Putamen (tissue), 1 donor: ENCODE measurements at places on chromosomes 11 and 22.
A peak's percentile ranks its signal among the peaks of the same experiment; 100 is the strongest.

- no peak for DNase-seq
Observed at GRCh38 chr22:19081351-19081750, 40.9 kb downstream of the DGCR2 start.

- DNase-seq = no peak
Observed at GRCh38 chr22:49238181-49239141, 589.2 kb downstream of the BRD1 start.

GRCh38 chr11:14894657-14895598, 2.9 kb upstream of the CYP2R1 start:
- no peak for DNase-seq

GRCh38 chr11:94024547-94024946, 3.4 kb downstream of the HEPHL1 start:
- no peak for DNase-seq

DNA sequence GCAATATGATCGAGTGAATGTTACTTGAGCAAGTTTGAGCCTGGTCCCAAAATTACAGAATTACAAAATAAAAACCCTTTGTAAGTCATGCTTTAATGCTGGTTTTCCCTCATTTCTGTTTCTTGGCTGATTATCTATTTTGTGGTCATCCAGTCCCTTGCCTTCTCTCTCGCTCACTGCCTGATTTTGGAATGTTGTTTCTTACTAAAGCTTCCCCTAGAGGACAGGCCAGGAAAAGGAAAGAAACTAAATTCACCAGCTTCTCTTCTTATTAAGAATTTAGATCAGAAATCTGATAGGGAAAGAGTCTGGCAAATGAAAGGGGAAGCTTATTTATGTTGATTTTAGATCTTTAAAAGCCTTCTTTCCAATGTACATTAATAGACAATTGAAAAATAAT, 16.6 kb upstream of the BDNF start:
- DNase-seq = no peak

- no peak for DNase-seq
Observed at GRCh38 chr11:122853261-122853660, 15.0 kb downstream of the CRTAM start.

- no peak for DNase-seq
Observed at GRCh38 chr22:48188231-48188721, 1425.8 kb downstream of the TBC1D22A start.

DNA sequence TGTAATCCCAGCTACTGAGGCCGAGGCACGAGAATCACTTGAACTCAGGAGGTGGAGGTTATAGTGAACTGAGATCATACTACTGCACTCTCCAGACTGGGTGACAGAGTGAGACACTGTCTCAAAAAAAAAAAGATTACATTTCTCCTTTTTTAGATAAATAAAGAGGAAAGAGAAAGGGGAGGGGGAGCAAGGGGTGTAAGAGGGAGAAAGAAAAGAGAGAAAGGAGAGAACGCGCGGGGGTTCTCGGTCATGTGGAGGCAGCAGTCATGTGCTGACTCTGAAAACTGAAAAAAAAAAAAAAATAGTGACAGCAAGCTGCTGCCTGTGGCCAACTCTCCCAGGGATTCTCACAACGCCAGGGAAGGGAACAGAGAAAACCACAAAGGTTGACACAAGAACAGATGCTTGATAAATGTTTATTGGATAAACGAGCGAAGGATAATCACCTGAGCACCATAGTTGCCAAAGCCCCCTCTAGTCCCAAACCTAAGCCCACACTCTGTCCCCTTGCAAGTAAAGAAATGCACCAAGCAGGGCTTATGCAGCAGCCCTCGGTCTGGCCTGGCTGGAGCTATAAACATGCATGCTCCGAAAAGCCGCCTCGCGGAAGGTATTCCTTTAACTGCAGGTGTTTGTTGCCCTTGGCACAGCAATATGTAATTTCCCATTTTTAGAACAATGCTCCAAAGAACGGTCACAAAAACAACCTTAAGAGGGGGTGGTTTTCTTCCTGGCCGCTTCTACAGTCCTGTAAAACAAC, 14.5 kb downstream of the SCGB1A1 start:
- DNase-seq = no peak

DNA sequence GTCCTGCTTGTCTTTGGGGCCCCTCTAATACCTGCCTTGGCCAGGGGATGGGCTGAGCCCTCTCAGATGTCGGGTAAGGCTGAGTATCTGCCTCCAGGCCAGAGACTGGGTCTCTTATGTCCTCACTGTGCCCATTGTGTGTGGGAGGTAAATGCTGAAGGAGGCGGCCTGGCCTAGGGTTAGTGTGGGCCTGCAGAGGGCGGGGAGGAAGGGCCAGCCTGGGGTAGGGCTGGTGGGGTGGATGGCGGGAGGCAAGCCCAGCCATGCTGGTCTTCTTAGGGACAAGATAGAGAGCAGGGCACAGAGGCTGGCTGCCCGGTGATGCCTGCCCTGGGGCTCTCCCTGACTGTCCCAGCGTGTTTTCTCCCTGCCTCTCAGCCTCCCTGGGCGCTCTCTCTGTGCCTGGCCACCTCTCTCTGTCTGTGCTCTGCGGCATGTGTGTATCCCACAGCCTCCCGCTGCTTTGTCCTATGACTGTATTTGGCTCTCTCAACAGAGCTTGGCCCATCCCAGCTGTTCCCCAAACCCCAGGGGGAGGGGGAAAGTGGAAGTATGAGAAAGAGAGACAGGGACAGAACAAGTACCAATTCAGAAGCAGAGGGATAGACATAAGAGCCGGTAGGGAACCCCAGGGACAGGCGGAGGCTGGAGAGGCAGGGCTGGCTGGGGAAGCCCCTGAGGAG, 57.0 kb downstream of the PDE2A start:
- DNase-seq = no peak

- no peak for DNase-seq
Observed at GRCh38 chr22:25656724-25657123, 85.3 kb upstream of the MYO18B start.

DNA sequence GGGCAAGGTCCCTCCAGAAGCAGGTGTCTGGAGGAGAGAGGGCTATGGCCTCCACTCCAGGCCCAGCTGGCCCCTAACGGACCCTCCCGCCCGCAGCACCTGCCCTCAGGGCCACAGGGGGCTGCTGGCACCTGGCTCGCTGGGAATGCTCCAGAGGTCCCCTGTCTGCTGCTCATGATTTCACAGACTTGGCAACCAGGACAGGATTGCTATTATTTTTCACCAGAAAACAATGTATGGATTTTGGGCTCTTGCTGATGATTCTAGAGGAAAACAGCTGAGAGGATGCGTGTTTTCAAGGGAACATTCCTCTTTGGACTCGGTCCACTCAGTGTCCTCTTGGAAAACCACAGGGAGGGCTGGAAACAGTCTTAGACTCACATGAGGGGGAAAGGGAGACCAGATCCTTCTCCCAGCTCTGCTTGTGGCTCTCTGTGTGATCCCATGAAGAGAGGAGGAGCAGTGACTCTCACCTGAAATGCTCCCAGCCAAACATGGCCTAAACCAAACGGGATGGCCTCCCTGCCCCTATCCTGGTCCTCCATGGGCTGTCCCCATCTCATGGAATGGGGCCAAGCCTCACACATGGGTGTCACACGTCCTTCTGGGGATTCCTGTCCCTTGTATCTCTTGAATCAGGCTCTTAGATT, 15.8 kb downstream of the MYEOV start:
- DNase-seq = no peak

DNA sequence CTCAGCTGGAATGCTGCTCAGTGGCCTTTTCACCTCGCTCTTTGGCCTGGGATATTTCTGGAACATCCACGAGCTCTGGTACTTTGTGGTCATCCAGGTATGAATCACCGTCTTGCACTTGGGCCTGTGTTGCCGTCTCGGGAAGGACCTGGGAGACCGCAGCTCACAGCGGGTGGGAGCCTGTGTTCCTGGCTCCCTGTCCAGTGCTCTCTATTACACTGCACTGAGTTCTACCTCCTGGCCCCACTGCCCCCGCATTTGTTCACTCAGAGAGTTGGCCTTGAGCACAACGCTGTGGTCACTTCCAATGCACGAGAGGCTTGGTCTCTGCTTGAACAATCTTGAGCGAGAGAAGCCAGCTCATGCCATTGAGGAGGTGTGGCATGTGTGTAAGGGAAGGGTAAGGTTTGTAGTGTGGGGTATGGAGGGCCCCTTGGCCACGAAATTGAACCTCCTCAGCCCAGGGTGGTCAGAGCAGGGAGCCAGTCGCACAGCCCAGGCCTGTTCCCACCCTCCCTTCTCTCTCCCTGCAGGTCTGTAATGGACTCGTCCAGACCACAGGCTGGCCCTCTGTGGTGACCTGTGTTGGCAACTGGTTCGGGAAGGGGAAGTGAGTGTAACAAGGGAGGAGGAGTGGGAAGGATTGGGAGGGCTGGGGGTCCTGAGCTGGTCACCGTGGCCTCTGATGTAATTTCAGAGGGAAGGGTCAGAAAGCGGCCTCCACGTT, 16.2 kb downstream of the SLC37A2 start:
- DNase-seq = no peak

- no peak for DNase-seq
Observed at GRCh38 chr22:45731798-45732495, 60.3 kb downstream of the ATXN10 start.

GRCh38 chr22:43490311-43490710, 78.5 kb downstream of the MPPED1 start:
- DNase-seq = no peak

DNA sequence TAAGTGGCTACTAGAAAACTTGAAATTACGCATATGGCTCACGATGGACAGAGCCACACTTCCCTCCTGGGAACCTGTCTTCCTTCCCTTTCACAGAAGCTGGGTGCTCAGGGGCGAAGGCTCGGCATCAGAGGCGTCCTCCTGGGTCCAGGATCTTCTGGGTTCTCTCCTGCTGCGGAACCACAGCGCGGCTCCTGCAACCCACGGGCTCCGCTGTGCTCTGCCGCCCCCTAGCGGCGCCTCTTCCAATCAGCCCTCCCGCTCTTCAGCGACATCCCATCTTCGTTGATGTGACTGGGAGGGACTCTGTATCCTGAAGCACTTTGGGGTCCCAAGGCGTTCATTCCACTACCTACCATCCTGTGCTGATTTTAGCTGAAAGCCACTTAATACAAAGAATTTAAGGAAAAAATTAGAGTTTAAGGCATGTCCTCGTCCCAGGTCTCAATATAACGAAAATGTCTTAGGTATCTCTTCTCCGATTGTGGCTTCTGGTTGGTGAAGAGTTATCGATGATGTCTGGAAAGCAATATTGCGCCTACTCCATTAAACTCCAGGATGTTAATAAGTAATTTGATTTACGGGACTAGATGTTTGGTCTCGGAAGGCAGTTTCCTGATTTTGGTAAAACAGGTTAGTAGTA, 14.8 kb upstream of the RPS3 start:
- peak; percentile 80 for DNase-seq

DNA sequence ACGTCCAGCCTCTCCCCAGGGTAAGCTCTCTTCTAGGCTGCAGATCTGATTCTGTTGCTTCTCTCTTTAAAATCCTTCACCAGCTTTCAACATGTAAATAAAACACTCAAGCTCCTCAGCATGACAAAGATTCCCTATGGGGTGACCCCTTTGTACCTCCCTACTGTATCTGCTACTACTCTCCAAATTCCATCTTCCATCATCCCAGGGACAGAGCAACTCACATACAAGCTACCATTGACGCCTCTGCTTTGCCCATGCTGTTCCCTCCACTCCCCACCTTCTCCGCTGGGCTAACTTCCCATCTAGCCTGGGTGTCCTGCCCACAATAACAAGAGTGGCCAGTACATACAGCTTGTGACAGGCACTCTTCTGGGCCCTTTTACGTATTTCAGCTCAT, 207.5 kb upstream of the ZBED5 start:
- no peak for DNase-seq

DNA sequence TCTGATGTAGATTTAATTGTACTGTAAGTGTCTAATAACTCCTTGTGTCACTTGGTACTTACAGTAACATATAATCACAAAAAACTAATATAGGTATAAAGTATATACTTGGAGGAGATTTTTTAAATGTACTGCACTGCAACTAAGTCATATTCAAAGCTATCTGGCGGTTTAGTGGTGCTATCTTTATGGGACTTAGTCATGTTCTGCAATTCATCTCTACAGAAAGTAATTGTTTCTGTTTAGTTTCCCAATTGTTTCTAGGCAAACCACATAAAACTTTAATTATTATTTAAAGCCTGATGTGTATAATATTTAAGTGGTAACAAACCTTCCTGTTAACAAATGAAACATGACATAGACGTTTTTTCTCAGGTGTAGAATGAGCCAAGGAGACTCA, 8.0 kb downstream of the PAFAH1B2 start:
- DNase-seq = no peak

DNA sequence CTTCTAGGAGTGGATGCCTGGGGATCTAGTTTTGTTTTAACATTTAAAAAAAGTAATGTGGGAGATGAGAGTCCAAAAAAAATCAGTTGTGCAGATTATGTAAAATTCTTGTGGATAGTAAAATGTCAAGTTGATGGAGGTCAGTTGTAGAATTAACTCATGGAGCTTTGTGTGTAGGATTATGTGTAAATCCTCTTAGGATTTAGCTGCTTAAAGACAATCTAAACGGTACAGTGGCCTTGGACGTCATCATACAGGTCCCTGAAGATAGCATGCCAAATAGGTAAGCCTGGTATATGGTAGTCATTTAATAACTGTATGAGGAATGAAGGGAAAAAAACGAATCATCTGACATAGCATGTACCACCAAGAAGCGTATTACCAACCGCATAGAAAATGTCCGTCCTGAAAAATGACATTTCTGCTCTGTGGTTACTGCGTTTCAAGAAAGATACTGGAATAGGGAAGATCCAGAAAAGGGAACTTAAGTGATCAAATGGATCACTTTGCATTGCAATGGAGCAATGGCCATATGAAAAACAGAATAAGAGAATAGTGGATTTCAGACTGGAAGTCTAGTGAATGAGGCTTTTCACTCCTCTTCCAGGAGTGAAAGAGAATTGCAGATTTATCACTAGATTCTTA, 61.3 kb downstream of the BCL2L13 start:
- DNase-seq = no peak

- no peak for DNase-seq
Observed at GRCh38 chr11:66007201-66007634, 4.6 kb upstream of the CST6 start.
